ENCODE measurements at places on chromosomes 7 and 10. TPM values are rescaled to one million over a fixed set of nuclear protein-coding genes. Genes with fewer than 3 reads are reported as not detected.

Gene ERLIN1
- 33.2 TPM for polyA plus RNA-seq

Gene TUBB8
- polyA plus RNA-seq: not detected

Gene ENO4
- 0.19 TPM for polyA plus RNA-seq

- no peak for DNase-seq
Measured at GRCh38 chr7:673681-674453, 52.6 kb upstream of the DNAAF5 start.

DNA sequence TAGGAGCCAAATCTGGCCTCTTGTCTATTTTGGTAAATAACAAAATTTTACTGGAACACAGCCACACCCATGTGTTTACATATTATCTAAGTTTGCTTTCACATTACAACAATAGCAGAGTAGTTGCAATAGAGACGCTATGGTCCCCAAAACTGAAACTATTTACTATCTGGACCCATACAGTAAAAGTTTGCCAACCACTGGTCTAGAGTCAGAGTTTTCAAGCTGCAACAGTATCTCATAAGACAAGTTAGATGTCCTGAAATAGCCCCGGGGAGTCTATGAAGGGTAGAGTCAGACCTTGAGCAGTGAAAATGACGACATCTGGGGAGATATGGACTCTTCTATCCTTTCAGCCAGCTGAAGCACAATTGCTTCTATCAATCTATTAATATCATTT is 74.2 kb downstream of the CTNNA3 start:
- no peak for DNase-seq
